ENCODE measurements at places on chromosomes 5 and 9.

- DNase-seq, result no peak
These were observed 247.4 kb downstream of the CDH9 start for GRCh38 chr5:26791021-26791420.

DNA sequence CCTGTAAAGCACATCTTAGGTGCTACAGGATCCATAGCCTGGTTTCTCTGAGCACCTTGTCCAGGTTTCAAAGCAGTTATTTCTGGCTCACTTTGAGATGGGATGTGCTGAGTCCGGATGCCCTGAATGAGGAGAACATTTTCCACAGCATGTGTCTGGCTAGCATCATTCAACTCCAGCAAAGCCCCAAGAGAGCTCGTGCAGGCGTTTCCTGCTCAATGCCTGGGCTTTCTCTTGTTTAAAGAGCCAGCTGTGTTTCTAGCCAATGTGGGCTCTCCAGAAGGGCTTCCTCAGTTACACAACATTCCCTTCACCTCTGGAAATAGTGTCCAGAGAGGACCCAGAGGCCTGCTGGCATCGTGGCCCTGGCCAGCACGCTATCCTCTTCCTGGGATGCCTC lies 411.7 kb downstream of the DMAC1 start:
- no peak for DNase-seq

GRCh38 chr5:93289942-93290341 lies 291.1 kb downstream of the NR2F1-AS1 start:
- no peak for DNase-seq

- no peak for DNase-seq
These were observed 58.1 kb downstream of the NEK6 start for GRCh38 chr9:124315882-124316281.

- no peak for DNase-seq
These were observed 16.7 kb upstream of the SLCO4C1 start for GRCh38 chr5:102312586-102313370.

DNA sequence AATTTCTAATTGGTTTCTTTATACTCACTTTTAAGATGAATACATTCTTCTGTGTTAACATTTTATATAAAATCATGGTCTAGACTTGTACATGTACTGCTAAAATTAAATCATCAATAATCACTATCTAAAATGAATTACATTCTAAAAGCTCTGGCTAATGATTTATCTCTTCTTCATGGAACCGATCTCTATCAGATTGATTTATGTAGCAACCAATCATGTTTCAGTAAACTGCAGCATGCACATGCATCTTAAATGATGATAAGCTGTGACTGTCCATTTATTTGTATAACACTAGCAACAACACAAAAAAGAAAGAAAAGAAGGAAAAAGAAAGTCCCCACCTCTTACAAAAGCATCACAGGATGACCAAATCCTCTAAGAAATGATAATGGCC lies 669.2 kb downstream of the NR2F1-AS1 start:
- no peak for DNase-seq

GRCh38 chr5:154861946-154862345 lies 3.5 kb downstream of the CNOT8 start:
- DNase-seq, result no peak

- DNase-seq, result no peak
These were observed 478.8 kb upstream of the ADAMTS16 start for GRCh38 chr5:4661326-4661725.

GRCh38 chr5:67031692-67032091 lies 164.9 kb downstream of the CD180 start:
- no peak for DNase-seq

DNA sequence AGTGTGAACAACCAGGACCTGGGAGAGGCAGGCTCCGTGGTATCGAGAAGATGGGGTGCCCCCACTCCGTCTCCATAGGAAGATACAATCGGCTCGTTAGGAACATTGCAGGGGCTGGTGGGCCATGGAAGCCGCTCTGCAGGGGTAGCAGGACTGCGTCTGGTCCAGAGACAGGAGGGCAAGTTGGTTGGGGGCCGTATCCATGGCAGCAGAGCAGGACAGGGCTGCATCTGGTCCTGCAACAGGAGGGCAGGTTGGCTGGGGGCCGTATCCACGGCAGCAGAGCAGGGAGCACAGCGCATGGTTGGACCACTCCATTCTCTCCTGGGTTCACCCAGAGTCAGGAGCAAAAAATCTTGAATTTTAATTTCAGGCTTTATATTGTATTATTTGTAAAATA lies 98.2 kb downstream of the ANKRD33B start:
- no peak for DNase-seq

DNA sequence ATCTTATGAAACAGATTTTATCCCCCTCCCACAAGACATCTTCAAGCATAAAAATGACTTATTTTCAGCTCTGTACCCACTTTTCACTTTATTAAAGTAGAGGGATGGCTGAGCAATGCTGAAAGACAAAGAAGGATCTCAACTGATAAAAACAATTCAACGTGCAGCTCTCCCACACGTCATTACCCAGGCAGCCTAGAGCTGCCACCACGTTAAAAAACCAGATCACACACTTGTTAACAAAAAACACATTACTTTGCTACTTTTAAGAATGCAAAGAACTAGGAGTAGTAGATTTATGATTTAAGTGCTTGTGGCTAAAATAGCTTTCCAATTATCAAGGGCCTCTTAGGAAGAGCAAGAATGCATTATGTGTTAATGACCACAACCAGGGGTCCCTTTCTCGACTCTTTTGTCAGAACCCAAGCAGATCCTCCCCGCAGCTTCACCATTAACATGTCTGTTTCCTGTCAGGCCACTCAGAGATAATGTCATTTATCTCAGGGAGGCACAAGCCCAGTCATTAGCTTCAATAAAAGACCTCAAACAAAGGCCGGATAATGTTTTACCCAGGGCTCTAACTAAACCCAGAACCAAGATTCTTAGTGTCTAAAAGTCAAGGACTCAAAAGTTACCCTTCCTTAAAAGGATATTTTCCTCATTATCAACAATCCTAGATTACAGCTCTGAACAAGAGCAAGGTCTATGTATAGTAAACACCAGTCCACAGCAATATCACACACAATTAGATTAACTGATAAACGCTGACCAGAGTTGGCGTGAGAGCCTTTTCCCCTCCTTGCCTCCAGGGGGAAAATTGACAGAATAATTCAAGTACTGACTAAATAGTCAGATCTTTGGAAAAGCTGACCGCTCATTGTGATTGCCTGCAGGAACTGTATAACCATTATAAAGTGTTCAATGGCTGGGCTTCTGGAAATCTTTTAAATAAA lies 7.5 kb downstream of the ZNF608 start:
- no peak for DNase-seq

GRCh38 chr9:20996809-20997208 lies 34.6 kb downstream of the HACD4 start:
- DNase-seq, result no peak

DNA sequence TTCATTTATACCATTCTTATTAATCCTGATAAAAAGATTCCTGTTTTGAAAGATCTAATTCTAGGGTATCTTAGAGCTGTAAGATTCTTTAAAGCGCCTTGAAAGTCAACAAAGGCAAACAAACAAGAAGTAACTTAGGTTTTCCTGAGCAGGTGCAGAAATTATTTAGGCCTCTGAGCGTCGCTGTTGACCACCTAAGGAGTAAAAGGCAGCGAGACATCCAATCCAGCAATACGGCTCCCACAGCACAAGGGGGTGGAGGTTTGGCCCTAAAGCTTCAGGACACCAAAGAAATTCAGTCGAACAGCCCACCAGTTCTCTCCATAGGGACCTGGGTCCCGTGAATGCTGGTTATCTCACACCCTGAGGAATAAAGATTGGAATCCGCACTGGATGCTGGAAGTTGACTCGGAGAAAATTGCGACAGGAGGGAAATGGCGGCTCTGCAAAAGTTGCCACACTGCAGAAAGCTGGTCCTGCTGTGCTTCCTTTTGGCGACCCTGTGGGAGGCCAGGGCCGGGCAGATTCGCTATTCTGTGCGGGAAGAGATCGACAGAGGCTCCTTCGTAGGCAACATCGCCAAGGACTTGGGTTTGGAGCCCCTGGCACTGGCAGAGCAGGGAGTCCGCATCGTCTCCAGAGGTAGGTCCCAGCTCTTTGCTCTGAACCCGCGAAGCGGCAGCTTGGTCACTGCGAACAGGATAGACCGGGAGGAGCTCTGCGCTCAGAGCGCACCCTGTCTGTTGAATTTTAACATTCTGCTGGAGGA lies at the start of gene PCDHGA2:
Gene PCDHGA2 (plus strand): TSS at position 223 of the 769 bp plus-strand sequence.
- no peak for DNase-seq

GRCh38 chr5:56192246-56192645 lies 40.9 kb downstream of the ANKRD55 start:
- no peak for DNase-seq

DNA sequence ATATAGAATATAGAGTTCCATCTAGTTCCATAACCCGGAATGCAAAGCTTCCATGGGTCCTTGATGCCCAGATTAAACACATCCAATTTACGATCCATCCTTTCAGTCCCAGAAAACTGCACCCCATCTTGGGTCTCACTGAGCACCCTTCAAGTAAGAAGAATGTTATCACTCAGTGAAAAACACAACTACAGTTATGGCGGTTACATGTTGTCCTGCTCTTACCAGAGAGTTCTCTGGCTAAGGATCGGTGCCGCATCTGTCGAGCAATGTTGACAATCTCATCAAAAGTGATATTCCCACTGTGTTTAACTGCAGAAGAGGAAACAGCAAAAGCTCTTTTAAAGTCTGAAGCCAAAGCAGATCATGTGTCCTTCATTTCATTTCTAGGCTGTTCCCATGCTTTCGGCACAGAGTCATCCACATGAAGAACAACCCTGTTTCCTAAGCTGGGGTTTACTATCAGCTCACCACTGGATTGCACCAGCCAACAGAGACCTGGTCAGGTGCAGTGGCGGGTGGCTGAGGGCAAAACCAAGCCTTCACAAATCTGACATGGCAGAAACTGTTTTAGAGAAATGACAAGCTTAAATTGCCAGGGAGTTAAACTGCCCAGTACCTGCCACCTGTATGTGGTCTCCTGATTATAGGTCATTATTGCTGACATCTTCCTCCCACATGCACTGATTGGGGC lies 2.9 kb downstream of the RPL12 start:
- DNase-seq, result no peak

DNA sequence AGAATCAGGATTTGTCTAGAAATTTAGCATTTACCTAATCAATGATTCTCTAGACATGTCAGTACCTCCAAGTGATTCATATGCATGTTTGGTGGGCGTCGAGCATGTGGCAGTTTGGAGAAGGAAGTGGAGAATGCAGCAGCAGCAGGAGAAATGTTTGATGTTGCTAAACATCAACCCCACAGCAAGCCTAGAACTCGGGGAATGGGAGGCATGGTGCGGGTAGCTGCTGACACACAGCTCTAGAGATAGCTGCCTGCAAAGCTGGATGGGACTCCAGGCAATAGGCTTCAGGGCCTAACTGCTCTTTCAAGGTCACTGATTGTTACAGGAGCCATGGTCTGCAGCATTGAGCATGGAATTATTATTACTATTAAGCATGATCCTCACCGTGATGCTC lies 137.3 kb downstream of the DOCK8 start:
- DNase-seq, result no peak

- peak; percentile 5 for DNase-seq
These were observed 1.6 kb upstream of the NOL6 start for GRCh38 chr9:33475357-33475756.

- DNase-seq, result no peak
These were observed 51.8 kb upstream of the CTNNAL1 start for GRCh38 chr9:109064963-109065702.

- DNase-seq, result no peak
These were observed 496 bp downstream of the CXCL14 start for GRCh38 chr5:135578305-135578684.

GRCh38 chr9:114001794-114002261 lies 76.3 kb downstream of the AMBP start:
- DNase-seq, result no peak

- DNase-seq, result no peak
These were observed 181.7 kb downstream of the ERCC6L2 start for GRCh38 chr9:96057155-96057554.

- DNase-seq, result no peak
These were observed 150.5 kb downstream of the CD180 start for GRCh38 chr5:67045816-67046740.

DNA sequence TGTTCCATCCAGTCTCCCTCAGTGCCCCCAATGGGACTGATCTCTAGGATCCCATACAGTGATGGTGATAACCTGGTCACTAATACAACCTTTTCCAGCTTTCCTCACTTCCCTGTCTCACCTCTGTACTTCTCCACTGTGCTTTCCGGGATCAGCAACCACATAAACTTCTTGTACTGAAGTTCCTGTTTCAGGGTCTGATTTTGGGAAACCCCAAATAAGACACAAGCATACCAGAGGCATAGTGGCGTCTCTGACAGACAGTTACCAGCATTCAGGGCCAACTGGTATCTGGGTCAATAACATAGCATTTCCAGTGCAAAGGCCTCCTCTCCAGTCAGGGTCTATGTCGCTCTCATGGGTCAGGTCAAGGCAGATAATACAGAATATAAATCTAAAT lies 64.3 kb downstream of the GLDC start:
- DNase-seq, result no peak

DNA sequence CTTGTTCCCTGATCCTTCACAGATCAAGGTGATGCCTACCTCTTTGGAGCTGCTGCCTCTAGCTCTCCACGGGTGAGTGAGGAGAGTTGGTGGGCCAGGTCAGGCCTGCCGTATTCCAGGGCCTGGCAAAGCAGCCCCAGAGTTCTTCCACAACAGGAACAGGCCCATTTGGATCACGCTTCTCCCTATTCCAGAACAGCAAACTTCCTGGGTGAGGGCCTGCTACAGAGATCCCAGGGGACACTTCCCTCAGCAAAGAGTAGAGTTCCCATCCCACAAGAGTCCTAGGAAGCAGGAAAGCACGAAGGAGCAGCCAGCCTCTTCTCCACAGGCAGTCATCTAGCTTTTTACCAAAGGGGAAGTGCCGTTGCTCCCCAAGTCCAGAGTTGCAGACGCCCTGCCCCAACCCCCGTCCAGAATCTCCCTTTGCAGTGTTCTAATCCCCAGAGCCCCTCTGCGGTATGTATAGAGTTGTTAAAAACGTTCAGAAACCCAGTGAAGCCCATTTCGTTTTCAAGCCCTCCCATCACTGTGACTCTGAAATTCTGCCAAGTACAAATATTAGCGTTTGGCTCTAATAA lies 9.3 kb upstream of the DNAJB5 start:
- DNase-seq, result no peak

DNA sequence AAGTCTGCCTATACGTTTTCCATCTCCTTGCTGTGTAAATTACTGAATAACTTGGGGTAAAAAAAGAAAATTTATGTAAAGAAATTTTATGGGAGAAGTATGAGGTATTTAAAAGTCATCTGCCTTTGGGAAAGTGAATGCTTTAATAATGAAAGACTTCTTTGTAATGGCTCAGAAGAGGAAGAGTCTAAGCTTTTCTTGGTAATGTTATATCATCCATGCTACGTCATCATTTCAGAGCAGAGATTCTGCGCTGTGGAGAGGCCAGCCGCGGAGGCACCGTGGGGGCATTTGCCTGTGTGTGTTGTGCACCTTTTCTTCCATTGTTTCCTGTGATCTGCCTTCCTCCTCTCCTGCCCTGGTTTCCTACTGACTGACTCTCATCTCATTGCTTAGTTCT lies 78.2 kb downstream of the GOLM1 start:
- DNase-seq, result no peak

DNA sequence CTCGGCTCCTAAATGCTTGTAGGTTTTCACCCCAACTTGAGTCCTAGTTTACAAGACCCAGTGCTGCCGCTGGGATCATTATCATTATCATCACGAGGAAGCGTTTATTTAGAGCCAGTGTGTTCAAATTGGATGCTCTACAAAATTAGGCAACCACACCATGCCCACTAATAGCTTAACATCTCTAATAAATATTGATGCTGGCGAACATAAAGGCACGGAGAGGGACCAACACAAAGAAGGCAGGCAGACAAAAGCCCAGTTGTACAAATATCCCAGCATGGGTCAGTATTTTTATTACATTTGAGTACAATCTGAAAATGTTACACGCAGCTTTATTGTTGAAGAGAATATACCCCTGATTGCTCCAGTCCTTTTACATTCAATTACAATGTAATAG lies 4.7 kb downstream of the CFAP77 start:
- DNase-seq, result no peak
